ENCODE measurements at places on chromosomes 7 and 10.

GRCh38 chr7:54299426-54299825, 242.7 kb upstream of the VSTM2A start:
- no peak for DNase-seq

DNA sequence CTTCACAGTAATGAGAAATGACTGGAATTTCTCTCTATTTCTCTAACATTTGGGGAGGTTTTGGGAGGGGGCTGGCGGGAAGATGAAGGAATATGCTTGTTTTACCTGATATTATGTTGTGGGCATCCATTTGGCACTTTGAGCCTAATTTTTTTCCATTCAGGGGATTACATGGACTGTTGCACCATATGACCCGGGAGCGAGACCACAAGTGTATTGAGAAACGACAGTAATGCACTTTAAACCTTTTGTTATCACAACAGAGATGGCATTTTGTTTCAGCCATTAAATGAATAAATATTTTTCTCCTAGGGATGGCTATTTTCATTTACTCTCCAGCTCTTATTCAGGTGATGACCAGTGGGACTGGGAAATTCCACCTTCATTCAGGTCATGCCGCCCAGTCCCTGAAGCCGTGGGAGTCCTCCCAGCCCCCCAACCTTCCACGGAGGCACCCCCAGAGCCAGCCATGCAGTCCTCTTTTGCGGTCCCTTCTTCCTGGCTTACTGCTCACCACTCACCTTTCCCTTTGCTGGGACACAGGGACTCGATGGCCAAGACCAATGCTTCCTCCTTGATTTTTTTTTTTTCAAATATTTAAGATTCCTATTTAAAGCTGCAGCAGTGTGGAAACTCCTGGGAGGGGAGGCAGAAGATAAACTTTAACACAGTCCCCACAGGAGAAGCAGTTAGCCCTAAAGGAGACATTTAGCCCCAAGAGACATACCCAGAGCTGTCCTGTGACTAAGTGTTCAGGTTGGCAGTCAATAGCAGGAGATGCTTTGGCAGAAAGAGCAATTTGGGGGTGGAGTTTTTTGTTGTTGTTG, 190.9 kb upstream of the YAE1 start:
- DNase-seq, result no peak

DNA sequence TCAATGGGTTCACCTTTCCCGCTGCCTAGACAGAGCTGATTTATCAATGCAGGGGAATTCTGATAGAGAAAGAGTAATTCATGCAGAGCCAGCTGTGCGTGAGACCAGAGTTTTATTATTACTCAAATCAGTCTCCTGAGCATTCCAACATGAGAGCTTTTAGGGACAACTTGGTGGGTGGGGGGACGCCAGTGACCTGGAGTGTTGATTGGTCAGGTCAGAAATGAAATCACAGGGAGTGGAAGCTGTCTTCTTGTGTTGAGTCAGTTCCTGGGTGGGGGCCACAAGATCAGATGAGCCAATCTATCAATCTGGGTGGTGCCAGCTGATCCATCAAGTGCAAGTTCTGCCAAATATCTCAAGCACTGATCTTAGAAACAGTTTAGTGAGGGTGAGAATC, 99.0 kb upstream of the CAV2 start:
- no peak for DNase-seq

DNA sequence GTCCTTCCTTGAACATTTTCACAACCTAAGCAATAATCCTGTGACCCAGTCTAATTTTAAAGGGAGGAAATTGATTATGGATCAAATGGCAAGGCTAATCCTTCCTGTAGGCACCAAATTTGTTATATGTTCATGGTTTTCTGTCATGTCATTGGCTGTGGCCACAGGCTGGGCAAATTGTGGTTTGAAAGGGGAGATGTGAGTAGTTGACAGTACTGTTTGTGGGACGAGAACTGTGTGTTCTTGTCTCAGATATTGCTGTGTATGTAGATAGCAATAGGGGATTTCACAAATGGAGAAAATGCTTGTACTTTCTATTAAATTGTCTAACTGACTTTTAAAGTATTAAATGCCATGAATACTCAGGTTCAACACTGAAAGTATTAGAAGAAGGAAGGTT, 8.1 kb upstream of the PRKG1 start:
- DNase-seq, result no peak

DNA sequence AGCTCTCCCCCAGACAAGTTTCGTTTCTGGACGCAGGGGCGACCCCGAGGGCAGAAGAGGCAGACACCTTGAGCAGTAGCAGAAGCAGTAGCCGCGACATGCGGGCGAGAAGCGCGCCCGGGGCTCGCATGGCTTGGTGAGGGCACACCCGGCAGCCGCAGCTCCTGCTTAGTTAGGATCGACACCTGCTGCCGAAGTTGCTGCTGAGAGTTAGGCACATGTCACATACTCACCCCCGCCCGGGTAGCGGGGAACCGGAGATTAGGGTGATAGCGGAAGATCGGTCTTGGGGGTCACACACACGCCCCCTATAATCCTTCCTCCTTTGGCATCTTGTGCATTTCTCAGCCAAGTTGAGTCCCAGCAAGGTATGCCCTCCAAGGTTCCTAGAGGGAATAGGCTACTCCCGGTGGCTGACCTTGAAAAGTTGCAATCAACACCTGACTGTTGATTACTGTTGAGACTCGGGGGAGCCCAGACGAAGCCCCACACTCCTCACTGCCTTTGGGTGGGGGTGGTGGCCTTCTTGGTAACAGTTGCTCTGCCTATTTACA, 668 bp downstream of the GPR37 start:
- no peak for DNase-seq
